ENCODE measurements at places on chromosomes 3 and 15. TPM values are rescaled to one million over a fixed set of nuclear protein-coding genes. Genes with fewer than 3 reads are reported as not detected.

- no peaks in the 10 kb centered on the region for H3K4me1 ChIP-seq
- DNase-seq: no peak
- H3K4me3 ChIP-seq: no peak overlapping the region
- H3K36me3 ChIP-seq: peaks cover 2% of the 10 kb centered on the region
- H3K27me3 ChIP-seq: no peaks in the 10 kb centered on the region
Measured at GRCh38 chr3:147008886-147009285, 397.5 kb downstream of the ZIC4 start.

GRCh38 chr3:7461202-7461825 lies 600.4 kb downstream of the GRM7 start:
- H3K36me3 ChIP-seq: no peaks in the 10 kb centered on the region
- no peaks in the 10 kb centered on the region for H3K27me3 ChIP-seq
- H3K4me1 ChIP-seq: no peaks in the 10 kb centered on the region
- DNase-seq: no peak
- H3K27ac ChIP-seq: no peak overlapping the region

- no peaks in the 10 kb centered on the region for H3K36me3 ChIP-seq
- peaks cover 8% of the 10 kb centered on the region for H3K4me1 ChIP-seq
- no peak for DNase-seq
- H3K27me3 ChIP-seq: peaks cover 63% of the 10 kb centered on the region
- no peak overlapping the region for H3K4me3 ChIP-seq
- no peak overlapping the region for H3K27ac ChIP-seq
Measured at GRCh38 chr15:44199393-44199792, 4.3 kb upstream of the FRMD5 start.

GRCh38 chr15:38853608-38854007 lies 289.0 kb upstream of the RASGRP1 start:
- no peaks in the 10 kb centered on the region for H3K36me3 ChIP-seq
- no peak overlapping the region for H3K4me3 ChIP-seq
- peaks cover 21% of the 10 kb centered on the region for H3K27me3 ChIP-seq

DNA sequence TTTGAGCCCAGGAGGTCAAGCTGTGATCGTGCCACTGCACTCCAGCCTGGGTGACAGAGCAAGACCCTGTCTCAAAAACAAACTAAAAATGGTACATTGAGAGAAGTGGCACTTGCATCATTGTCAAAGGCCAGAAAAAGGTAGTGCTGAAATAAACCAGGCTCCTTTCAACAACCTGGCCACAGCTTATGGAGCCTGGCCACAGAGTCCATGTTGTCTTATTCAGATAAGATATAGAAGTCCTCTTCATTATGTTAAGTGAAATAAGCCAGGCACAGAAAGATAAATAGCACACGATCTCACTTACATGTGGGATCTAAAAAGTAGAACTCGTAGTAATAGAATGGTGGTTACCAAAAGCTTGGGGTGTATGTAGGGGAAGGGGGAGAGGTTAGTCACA lies 34.8 kb downstream of the EMC4 start:
- no peak overlapping the region for H3K4me3 ChIP-seq
- no peak overlapping the region for H3K27ac ChIP-seq
- DNase-seq: no peak
- H3K4me1 ChIP-seq: no peaks in the 10 kb centered on the region
- peaks cover 2% of the 10 kb centered on the region for H3K36me3 ChIP-seq

GRCh38 chr3:40718681-40719080 lies 193.9 kb downstream of the ZNF621 start:
- peaks cover 8% of the 10 kb centered on the region for H3K4me1 ChIP-seq
- H3K27me3 ChIP-seq: peaks cover 18% of the 10 kb centered on the region
- no peak for DNase-seq

DNA sequence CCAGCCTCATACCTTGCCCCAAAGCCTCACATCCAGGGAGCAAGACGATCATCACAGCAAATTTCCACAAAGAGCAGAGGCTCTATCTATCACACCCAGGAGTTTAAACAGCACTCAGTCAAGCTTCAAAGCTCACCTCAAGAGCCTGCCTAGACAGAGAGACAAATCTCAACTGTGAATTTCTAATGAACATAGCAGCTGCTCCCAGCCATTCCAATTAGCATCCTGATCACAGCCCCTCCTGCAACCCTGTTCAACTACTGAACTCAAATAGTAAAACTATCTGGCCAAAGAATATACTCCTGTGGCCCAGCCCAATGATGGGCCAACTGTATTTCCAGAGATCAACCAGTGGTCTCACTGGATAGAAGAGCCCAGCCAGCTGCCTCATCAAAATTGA lies 269.8 kb downstream of the CTNNB1 start:
- H3K27ac ChIP-seq: no peak overlapping the region
- H3K4me3 ChIP-seq: no peak overlapping the region
- H3K27me3 ChIP-seq: no peaks in the 10 kb centered on the region
- peaks cover 17% of the 10 kb centered on the region for H3K36me3 ChIP-seq

GRCh38 chr15:71443538-71443937 lies 328.3 kb downstream of the THSD4 start:
- no peaks in the 10 kb centered on the region for H3K27me3 ChIP-seq
- H3K4me3 ChIP-seq: no peak overlapping the region
- H3K4me1 ChIP-seq: no peaks in the 10 kb centered on the region
- H3K27ac ChIP-seq: no peak overlapping the region
- peak; percentile 41 for DNase-seq

DNA sequence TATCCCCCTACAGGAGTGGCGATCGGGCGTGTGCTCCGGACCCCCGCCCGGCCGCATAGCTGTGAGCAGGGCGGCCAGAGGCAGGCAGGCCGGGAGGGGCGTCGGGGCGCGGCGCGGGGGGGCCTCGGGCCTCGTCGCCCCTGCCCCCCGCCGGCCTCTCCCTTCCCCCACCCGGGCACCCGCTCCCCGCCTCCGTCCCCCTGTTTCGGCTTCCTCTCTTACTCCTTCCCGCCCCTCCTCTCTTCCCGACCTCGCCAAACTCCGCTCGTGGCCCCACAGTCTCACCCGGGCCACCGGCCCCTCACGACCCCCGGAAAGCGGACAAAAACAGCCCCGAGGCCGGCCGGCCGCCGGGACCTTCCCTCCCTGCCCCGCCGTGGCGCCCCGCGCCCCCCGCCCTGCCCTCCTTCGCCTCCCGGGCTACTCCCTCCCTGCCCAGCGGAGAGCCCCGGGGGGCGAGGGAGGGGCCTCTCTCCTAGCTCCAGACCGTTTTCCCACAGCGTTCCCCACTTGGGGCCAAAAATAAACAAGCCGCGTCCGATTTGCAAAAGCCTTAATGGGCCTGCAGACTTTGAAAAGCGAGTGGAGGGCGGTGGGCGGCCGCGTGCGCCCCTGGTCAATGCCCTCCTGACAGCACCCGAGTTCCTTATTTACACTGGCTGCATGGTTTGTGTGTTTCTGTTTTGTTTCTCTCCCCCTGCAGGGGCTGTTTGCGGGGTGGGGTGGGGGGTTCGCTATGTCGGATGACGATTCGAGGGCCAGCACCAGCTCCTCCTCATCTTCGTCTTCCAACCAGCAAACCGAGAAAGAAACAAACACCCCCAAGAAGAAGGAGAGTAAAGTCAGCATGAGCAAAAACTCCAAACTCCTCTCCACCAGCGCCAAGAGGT lies 1.0 kb downstream of the UBE2E1 start:
- peak overlapping the region; percentile 97 for H3K4me3 ChIP-seq
- DNase-seq: peak; percentile 16
- peaks cover 16% of the 10 kb centered on the region for H3K36me3 ChIP-seq
- peaks cover 16% of the 10 kb centered on the region for H3K27me3 ChIP-seq
- H3K27ac ChIP-seq: peak overlapping the region; percentile 97
- H3K4me1 ChIP-seq: peaks cover 47% of the 10 kb centered on the region

GRCh38 chr15:23069496-23070166 lies 30.3 kb upstream of the TUBGCP5 start:
- H3K4me1 ChIP-seq: no peaks in the 10 kb centered on the region
- H3K27ac ChIP-seq: no peak overlapping the region
- DNase-seq: no peak
- H3K4me3 ChIP-seq: no peak overlapping the region

DNA sequence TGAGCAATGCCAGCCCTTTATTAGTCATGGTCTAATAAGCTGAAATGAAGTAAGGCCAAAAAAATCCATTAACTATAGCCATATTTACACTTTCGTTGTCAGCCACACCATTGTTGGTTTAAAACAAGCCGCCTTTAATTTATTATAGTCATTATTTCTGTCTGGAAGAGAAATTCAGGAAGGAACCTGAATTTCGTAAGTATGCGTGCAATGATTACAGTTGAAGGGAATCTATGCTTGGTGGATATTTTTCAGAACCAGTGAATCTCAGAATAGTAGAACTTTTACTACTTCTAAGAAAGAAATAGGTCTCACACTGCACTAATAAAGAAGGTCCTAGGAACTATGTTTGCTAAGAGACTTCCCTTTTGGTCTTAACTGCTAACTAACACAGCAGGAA lies 59.1 kb downstream of the FAM43A start:
- H3K27me3 ChIP-seq: peaks cover 15% of the 10 kb centered on the region
- DNase-seq: no peak
- H3K4me3 ChIP-seq: no peak overlapping the region
- peaks cover 9% of the 10 kb centered on the region for H3K4me1 ChIP-seq
- no peak overlapping the region for H3K27ac ChIP-seq

DNA sequence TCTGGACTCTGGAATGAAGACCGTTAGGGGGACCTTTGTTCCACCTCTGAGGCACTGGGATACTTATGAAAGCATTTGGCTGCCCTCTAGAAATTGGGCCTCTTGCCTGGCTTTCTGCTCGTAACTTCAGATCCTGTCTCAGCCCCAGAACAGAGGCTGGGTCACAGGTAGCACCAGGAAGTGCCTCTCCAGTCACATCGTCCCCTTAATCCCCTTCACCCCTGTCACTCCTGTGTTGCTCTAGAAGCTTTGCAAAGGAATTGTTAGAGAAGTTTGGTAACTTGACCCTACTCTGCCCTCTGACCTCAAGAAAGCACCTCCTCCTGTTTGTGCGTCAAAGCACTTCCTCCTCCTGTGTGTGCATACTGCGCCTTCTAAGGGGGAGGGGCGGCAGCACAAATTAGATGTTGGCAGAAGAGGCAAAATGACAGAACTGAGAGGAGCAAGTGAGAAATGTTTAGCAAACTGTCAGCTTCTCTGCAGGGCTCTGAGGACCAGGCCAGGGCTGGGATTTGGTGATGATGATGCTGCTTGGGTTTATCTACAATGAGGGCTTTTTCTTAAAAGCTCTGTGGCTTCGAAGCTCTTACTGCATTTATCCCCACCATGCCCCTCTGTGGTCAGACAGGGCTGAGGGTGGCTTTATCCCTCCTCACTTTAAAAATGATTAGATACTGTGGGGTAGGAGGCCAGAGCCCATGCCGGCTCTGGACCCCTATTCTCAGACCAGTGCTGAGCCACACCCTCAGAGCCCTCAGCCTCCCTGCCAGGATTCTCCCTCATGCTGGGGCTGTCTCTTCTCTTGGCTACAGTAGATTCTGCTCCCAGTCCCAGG lies 76.2 kb downstream of the LARS2 start:
- no peaks in the 10 kb centered on the region for H3K27me3 ChIP-seq
- no peak overlapping the region for H3K4me3 ChIP-seq
- H3K36me3 ChIP-seq: peaks cover 21% of the 10 kb centered on the region
- DNase-seq: peak; percentile 29
- H3K27ac ChIP-seq: no peak overlapping the region

- peaks cover 18% of the 10 kb centered on the region for H3K27me3 ChIP-seq
- H3K4me1 ChIP-seq: no peaks in the 10 kb centered on the region
- no peak for DNase-seq
- no peaks in the 10 kb centered on the region for H3K36me3 ChIP-seq
- H3K4me3 ChIP-seq: no peak overlapping the region
- no peak overlapping the region for H3K27ac ChIP-seq
Measured at GRCh38 chr3:179526482-179526881, 36.2 kb upstream of the ACTL6A start.

GRCh38 chr15:70530906-70531305 lies 232.5 kb downstream of the UACA start:
- H3K36me3 ChIP-seq: no peaks in the 10 kb centered on the region
- DNase-seq: no peak
- H3K4me3 ChIP-seq: no peak overlapping the region
- H3K27ac ChIP-seq: no peak overlapping the region

DNA sequence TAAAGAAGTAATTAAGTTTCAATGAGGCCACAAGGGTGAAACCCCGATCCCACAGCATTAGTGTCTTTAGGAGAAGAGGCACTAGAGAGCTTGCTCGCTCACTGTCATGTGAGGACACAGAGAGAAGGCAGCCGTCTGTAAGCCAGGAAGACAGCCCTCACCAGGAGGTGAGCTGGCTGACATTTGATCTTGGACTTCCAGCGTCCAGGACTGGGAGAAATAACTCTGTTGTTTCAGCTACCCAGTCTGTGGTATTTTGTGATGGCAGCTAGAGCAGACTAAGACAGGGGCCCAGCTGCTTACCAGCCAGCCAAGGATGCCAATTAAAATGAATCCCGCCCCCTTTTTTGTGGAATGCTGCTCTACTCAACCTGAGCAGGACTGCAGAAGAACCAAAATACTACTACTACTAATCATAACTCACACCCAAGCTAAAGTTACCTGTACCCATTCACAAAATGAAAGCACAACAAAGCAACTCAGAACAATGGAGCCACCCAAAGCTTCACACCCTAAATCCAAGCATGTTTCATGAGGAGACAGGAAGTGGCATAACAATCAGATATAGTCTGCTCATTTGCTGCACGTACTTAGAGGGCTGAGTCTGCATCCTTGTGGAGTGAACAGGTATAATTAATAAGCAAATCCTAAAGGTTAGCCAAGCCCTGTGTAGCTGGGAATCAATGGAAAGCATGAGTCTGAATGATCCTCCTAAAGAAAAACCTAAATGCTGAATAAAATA lies 35.6 kb upstream of the RHCG start:
- H3K27ac ChIP-seq: no peak overlapping the region
- no peak for DNase-seq
- no peaks in the 10 kb centered on the region for H3K4me1 ChIP-seq
- peaks cover 3% of the 10 kb centered on the region for H3K36me3 ChIP-seq
- H3K27me3 ChIP-seq: peaks cover 11% of the 10 kb centered on the region
- no peak overlapping the region for H3K4me3 ChIP-seq

GRCh38 chr15:61742591-61742990 lies 317.7 kb downstream of the VPS13C start:
- no peak for DNase-seq
- H3K4me3 ChIP-seq: no peak overlapping the region
- peaks cover 16% of the 10 kb centered on the region for H3K27me3 ChIP-seq
- no peaks in the 10 kb centered on the region for H3K4me1 ChIP-seq
- H3K27ac ChIP-seq: no peak overlapping the region
- no peaks in the 10 kb centered on the region for H3K36me3 ChIP-seq

Gene CASR
- 0.23 TPM for total RNA-seq

Gene MGLL
- total RNA-seq: 2.3 TPM

Gene SCAANT1
- not detected for total RNA-seq

Gene SLC27A2
- 27.6 TPM for total RNA-seq

Gene DNAJA4
- total RNA-seq: 30.7 TPM

Gene AADACL2
- not detected for total RNA-seq
